ENCODE measurements at places on chromosomes 11 and 22.

GRCh38 chr11:69726019-69726418 lies 22.2 kb upstream of the FGF19 start:
- DNase-seq: peak; percentile 67

DNA sequence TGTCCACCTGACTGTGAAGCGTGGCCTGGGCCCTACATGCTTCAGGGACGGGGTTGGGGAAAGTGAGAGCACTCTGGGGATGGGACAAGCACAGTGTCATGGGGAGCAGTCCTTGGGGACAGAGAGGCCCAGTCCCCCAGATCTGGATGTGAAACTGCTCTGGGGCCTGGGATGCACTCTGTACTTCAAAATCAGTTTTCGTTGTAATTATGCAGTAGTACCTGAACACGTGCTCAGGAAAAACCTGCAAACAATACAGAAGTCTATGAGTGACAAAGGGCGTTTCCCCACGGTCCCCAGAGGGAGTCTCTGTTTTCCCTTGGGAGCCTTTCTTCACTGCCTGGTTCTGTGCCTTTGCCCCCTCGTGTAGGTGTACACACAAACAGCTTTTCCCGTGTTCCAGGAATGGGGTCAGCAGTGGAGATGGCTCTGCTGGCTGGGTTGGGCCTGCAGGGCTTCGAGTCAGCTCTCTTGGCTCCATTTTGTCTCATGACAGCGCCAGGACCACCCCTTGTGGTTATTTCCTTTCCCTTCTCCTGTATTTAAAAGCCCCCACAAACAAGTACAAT lies 5.2 kb upstream of the TNFRSF13C start:
- DNase-seq: no peak

DNA sequence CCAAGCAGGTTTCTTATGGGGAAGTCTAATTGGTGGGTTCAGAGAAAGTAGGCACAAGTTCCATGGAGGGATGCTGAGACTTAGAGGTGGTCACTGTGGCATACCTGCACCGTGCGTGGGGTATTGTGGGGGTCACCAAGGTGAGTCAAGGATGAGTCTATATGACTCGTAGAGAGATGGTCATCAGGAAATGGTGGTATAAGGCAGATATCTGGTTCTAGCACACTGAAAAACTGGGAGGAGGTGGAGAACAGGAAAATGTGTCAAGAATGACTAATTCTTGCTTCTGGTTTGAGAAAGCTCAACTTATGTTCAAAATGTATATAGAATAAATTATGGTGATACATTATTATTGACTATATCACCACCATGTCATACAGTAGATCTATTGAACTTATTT lies 258.1 kb downstream of the RAB38 start:
- no peak for DNase-seq

DNA sequence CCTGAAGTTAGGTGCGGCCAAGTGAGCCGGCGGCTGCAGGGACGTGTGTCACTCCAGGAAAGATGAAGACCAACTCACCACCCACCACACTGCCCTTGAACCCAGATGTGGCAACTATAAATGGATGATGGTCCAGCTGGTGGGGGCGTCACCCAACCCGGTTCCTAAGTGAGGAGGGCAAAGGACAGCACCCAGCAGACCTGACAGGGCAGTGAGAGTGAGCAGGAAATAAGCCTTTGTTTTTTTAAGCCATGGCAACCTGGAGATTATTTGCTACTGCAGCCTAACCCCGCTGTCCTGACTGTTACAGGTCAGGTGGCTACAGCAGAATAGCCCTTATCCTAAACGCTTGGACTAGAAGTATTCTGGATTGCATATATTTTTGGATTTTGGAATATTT lies 228.9 kb downstream of the CTTN start:
- DNase-seq: no peak

- no peak for DNase-seq
These were observed 43.1 kb upstream of the PPARA start for GRCh38 chr22:46107089-46107664.

GRCh38 chr11:12674936-12675696 lies 895 bp downstream of the TEAD1 start:
- peak; percentile 51 for DNase-seq

DNA sequence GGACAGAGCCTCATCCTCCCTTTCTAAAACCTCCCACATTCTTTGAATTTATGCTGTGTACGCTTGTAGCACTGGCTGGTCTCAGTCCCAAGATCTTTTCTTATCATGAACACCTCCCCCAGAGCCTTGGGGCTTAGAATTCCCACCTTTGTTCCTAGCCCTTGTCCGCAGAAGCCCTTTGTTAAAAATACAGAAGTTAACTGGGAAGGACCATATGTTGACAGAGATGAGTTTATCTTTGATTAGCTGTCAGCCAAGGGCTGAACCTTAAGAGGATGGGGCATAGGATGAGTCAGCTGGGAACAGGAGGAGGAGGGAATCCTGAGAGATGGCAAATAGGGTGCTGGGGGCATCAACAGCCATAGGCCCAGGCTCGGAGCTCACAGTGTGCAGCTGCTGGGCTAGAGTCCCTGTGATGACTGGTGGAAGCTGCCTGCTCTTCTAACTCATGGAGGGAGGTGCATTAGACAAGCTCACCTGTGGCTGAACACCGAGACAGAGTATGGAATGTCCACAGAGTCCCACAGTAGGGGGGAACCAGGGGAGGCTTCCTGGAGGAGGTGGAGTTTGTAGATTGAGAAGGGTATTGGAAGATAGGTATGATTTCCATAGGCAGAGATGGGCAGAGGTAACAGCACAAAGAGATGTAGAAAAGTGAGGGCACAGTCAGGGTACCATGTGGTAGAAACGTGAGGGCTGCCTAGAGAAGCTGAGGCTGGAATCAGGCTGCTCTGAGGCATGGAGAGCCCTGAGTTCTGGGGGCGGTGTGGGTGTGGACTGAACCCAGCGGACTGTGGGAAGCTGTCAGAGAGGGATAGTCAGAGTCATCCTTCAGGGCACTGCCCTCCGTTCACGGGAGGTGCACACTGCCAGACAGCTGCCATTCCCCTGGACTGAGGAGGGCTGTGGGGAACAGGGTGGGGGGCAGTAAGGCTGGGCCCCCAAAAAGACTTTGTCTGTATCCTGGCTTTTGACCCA lies 9.9 kb downstream of the MICAL2 start:
- DNase-seq: no peak

GRCh38 chr11:18748766-18749365 lies 22.9 kb upstream of the IGSF22 start:
- DNase-seq: no peak

DNA sequence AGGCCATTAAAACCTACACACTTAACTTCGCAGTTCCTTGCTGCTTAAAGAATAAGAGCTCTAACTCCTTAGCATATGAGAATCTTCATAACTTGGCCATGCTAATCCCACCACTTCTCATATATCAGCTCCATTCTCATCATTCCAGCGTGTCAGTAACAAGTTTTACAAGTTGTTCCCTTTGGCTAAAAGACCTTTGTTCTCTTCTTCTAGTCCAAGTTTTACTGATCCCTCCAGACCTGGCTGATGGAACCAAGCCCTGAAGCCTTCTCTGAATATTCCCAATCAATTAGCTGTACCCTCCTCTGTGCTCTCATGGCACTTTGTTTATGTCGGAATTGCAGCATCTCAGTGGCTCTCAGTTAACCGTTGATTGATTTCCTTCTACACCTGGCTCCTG lies 35.8 kb downstream of the GAB2 start:
- DNase-seq: no peak

- no peak for DNase-seq
These were observed 2.0 kb downstream of the MOGAT2 start for GRCh38 chr11:75719340-75720239.

GRCh38 chr11:40119661-40120060 lies 1339.8 kb downstream of the LRRC4C start:
- no peak for DNase-seq

DNA sequence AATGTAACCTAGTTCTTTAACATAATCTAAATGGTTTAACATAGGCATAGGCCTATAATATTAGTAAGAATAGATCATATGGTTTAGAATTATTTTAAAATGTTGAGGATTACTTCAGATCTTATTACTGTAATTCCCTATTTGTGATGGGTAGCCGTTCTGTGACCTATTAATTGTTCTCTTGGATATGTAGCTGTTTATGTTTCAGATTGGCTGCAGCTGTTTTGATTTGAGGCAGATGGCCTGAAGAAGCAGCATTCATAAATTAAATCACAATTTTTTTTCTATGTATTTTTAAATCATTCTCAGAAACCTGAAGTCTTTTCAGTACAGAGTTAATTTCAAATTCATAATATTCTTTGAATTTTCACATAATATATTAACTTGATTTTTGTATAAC lies 104.5 kb downstream of the PDE3B start:
- DNase-seq: no peak

GRCh38 chr11:3115321-3115720 lies 49.8 kb downstream of the OSBPL5 start:
- DNase-seq: no peak

- no peak for DNase-seq
These were observed 52.6 kb upstream of the MTMR2 start for GRCh38 chr11:95976550-95976949.

GRCh38 chr22:38704654-38705234 lies 1.0 kb upstream of the GTPBP1 start:
- peak; percentile 19 for DNase-seq

DNA sequence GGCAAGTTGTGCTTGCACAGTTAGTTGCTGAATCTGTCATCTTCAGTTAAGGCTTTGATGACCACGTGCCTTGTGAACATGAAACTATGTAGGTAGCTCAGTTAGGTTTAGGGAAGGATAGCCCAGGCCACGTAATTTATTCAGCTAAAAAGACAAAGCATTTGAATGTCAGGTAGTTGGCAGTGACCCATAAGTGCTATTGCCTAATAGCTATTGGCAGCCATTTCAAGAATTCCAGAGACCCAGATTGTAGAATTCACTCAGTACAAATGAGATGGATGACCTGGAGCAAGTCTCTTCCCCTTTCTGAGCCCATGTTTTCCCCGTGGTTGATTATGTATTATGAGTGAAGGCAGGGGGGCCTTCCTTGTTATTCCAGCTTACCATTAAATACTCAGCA lies 265.3 kb upstream of the ANO5 start:
- DNase-seq: no peak

DNA sequence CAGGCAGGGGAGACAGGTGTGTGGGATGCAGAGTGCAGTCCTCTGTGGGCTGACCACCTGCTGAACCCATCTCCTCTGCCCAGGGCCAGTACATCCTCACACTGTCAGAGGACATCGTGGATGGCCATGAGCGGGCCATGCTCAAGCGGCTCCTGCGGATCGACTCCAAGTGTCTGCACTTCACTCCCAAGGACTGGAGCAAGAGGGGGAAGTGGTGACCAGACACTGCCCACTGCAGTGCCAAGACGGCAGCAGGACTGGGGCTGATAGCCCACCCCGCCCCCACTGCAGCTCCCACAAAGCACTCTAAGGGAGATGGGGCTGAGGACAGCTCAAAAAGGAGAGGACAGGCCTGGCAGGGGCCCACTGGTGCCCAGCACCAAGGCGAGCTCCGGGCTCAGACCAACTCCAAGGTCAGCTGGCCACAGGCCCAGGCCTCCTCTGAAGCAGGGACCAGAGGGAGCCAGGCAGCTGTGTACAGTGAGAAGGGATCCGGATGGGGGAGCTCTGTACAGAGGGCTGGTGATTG lies 1.6 kb downstream of the RNASEH2C start:
- DNase-seq: no peak

DNA sequence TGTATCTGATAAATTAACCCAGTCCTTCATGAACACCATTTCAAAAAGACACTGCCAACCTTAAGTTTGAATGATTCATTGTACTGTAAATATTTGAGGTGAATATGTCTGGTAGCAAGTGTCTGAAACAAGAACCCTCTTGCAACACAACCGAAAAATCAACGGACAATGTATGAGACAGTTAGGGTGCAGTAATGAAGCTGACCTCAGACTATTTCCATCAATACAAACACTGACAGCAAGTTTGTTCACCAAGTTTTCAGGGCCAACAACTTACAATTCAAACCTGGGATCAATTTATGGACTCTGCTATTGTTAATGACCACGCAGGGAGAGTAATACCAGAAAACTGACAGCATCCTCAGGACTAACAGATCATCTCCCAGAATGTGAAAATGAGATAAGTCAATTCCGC lies 126.3 kb downstream of the CADM1 start:
- no peak for DNase-seq

GRCh38 chr11:78202733-78203167 lies 14.0 kb downstream of the USP35 start:
- DNase-seq: no peak

- no peak for DNase-seq
These were observed 5.4 kb downstream of the NADSYN1 start for GRCh38 chr11:71458146-71459070.

DNA sequence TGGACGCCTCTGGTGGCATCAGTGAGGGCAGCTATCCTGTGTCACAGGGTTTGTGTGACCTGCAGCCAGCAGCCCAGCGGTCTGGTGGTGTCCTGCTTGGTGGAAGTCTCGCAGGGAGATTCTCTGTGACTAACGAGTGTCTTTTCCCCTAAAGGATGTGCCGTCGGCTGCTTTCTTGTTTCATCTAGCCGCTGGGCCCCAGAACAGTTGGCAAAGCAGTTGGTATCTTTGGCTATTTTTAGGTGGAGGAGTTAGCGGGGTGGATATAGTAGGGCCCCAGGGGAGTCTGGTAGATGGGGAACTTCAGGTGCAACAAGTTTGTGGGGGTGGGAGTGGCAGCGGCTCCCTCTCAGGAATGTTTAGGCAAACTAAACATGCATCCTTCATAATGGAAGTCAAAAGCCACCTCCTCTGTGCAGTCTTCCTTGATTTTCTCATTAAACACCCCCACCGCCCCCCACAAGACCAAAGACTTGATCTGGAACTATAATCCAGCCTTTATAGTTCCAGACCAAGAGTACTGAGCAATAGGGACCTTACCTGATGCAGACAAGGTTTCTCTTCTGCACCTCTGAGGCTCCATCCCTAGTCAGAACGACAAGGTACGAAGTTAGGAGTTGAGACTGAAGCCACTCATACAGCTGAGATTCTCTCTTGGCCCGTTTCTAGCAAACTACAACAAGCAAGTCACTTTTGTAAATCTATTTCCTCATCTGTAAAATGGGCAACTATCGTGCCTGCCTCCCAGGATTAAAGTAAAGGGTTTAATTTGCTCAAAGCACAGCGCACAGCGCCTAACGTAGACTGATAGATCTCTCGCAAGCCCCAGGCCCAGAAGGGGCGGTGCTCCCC lies 1.1 kb upstream of the PELI3 start:
- no peak for DNase-seq

DNA sequence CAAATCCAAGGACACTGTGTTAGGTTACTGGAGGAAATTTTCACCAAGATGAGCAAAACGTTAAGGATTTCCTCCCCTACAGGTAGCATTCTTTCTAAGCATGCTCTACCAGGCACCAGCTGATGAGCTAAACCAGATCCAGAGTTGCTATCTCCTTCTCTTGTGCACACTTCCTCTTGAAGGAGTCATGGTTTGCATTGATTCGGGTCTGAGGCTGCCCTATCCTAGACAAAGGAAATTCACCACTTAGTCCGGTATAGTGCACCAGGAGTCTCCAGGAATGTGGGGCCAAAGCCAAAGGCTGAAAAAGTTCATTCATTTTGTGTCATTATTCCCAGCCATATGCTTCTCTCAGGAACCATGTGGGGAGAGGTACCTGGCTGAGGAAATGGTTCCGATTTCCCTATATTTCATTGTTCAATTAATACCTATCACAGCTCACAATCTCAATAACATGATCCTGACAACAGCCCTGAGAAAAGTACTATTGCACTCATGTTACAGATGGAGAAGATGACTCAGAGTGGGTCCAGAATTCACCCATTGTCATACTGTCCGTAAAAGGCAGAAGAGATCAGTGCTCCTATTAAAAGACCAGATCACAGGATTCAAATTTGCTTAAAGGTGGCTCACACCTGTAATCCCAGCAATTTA lies 39.1 kb downstream of the SLC35F2 start:
- DNase-seq: no peak

Data from mesendoderm (in vitro differentiated cells).